ENCODE measurements at places on chromosomes 5 and 9. TPM values are rescaled to one million over a fixed set of nuclear protein-coding genes. Genes with fewer than 3 reads are reported as not detected.

GRCh38 chr9:114139071-114139470, 16.3 kb upstream of the COL27A1 start:
- no peak for DNase-seq

C5orf46 gene
- total RNA-seq: not detected

DNA sequence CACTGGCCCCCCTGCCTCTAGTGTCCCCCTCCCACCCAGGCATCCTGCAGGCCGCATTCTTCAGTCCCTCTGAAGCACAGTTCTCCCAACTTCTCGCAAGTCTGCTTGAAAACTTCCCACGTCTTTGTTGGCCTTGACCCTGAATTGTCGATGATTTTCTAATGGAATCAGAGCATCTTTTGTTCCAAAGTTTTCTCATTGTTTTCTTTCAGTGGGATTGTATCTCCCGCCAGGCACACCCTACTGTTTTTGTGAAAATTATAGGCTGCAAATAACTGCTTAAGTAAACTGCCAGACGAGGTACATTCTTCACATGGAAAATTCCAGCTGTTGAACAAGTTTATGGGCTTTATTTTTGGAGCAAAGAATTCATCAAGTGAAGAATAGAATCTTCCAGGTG, 122.6 kb upstream of the SLC25A48 start:
- no peak for DNase-seq

C9orf153 gene
- total RNA-seq: 0.40 TPM

ANKDD1B gene
- total RNA-seq: 0.17 TPM

GRCh38 chr5:114719268-114719667, 357.4 kb downstream of the KCNN2 start:
- no peak for DNase-seq

- peak; percentile 14 for DNase-seq
These were observed 138.7 kb upstream of the GRHPR start for GRCh38 chr9:37283730-37284325.

DNA sequence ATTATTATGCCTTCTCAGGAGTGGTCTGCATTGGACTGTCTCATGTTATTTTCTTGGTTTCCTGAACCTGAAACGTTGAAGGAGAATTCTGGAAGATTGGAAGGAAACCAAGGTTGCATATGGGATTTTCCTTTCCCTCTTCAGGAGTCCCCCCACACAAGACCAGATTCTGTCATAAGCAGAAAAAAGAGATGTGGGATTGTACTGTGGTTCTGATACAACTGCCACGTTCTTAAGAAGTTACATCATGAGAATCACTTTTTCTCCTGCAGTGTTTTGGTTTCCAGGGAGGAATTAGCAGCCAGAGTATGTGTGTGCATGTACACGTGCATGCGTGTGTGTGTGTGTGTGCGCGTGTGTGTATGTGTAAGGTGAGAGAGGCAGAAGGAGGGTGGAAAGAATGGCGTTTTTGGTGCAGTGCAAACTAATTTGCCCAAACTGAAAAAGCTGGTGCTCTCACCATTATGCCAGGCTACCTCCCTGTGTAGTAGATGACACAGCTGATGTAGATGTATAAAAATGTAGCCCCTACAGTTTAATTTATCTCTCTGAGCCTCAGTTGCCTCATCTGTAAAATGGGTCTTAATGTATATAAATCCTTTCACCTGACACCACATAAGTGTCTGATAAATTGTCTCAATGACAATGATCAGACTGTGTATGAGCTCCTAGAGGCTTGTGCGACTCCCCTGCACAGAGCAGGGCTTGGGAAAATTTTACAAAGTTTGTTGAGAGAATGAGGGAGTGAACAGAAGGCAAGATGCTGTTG, 38.6 kb downstream of the RALGPS1 start:
- DNase-seq: no peak

LRRC26 gene
- not detected for total RNA-seq

DNA sequence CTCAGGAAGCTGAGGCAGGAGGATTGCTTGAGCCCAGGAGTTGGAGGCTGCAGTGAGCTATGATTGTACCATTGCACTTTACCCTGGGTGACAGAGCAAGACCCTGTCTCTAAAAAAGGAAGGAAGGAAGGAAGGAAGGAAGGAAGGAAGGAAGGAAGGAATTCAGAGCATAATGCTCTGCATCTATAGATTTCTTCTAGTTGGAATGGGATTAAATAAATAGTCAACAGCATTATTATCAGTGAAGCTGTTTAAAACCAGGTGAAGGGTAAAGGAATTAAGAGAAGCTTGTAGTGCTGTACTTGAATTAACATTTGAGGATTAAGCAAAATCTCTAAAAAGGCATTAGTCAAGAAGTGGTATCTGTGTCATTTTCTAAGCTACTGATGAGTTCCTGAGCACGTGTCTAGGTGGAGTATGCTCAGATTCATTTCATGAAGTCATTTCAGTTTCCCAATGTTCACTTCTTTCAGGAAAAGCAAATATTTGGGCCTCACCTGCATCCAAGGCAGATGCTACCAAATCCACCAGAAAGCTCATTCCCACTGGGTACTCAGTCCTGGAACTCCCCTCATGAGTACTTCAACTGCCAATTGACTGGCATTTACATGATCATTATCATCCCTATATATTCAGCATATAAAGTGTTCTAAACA, 8.4 kb downstream of the PDE6A start:
- DNase-seq: no peak

DNA sequence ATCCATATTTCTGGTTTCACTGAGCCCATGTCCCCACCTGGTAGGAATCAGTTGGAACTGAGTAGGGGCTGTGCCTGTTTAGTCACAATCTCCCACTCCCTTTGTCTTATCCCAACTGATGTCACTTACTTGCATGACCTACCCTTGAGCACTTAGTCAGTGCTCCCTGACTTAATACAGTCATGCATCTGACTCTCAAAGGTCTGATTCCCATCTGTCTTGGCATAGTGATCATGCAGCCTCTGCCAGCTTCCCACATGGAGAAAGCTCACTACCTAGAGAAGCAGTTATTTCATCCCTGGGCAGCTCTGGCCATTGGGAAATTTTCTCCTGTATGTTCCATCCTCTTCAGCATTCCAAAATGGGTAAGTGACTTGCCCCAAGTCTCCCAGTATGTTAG, 24.8 kb downstream of the ABLIM3 start:
- DNase-seq: no peak

GRCh38 chr5:51381761-51382474, 1.3 kb upstream of the ISL1 start:
- DNase-seq: no peak

PCDHA6 gene
- total RNA-seq: not detected

DNA sequence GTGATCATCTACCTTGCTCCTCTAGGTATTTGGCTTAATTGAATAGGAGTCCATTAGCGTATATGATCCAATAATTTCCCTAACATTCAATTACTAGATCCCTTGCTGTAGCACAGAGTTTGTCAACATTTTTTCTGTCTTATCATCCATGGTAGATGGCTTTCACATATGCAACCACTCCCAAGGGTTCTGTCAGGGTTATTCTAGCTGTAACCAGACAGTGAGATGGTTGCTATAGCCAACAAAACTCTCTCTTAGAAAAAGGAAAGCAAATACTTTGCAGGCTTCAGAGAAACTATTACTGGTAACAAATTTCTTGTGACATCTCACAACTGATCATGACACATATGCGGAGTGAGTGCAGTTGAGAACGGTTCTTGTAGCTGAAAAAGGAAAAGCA, 96.2 kb upstream of the EFNA5 start:
- DNase-seq: no peak

ATOSB gene
- 10.6 TPM for total RNA-seq

DNA sequence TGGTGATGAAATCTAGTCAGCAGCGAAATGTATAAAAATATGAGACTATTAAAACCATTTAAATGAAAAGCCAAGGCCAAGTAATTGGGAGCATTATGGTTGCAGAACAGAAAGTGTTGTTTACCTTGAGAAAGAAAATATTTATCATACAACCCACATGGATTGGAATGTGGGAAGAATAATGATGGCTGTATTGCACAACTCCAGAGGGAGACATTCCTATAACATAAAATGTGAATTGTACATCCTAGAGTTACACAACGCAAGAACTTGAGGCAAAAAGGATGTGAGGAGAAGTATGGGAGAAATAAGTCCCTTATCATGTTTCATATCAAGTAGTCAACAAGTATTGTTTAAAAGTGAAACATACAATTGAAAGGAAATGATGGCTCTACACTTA, 1014.0 kb upstream of the SEMA6A start:
- DNase-seq: no peak

BASP1 gene
- 162 TPM for total RNA-seq

DNA sequence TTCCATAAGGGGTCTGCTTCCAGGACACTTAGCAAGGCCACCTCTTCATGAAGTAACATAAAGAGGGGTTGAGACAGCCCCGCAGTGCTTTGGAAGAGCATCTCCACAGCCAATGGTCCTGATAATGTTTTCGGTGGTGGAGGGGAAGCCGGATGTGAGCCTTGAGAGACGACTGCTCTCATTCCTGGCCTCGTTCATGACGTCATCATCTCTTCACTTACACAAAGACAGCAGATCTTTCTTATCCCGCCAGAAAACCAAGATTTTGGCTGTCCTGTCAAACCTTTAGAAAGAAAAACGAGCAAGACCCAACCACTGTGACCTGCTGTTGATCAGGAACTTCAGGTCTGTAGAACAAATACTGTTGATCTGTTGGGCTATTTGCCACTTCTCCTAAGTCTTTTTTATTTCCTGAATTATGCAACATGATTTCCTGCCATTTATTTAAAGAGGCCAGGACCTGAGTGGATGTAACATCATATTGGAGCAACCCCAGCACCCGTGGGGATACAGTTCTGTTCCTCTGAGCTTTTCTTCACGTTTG, 89.0 kb upstream of the IRX2 start:
- DNase-seq: no peak

DNA sequence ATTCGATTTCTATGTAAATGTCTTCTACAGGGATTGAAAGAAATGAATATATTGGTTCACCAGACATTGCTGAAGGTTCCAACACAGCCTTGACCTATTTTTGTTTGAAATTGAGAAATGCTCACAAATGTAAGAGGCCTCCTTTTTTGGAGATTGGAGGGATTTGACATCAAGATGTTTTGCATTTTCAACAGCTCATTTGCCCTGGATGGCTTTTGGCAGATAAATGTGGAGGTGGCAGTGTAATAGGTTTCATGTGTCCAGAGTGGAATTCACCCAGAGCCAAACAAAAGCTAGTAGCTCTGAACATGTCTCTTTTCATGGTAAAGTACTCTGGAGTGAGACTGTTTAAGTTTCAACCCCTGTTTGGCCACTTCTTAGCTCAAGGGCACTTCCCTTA, 77.3 kb downstream of the PALM2AKAP2 start:
- DNase-seq: no peak

DNA sequence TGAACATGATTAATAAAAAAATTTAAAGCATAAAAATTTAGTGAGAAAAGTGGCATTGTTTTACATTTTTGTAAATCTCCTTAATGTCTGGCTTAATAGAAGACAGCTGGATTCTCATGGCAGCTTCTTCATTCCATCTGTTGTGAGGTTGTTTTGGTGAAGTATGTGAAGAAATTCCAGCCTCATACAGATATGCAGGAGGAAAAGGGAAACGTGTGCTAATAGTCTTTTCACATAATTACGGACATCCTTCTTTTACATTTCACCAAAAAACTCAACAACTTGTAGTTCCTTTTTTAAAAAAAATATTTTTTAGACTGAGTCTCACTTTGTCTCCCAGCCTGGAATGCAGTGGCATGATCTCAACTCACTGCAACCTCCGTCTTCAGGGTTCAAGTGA, 46.9 kb downstream of the HACD4 start:
- no peak for DNase-seq

DNA sequence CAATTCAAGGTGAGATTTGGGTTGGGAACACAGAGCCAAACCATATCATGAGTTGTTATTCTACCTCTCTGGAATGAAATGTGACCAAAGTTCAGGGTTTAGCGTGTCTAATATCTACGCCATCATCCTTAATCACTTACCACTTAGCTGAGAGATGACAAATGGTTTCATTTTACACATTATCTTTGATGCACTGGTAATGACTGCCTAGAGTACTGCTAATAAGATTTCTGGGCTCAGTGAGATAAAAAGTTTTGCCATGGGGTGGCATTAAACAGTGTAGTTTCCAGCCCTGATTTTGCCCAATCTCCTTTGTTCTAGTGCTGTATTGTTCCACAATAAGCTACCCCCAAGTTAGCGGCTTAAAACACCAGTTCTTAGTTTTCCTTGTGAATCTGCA, 367.2 kb downstream of the MLLT3 start:
- no peak for DNase-seq

DNA sequence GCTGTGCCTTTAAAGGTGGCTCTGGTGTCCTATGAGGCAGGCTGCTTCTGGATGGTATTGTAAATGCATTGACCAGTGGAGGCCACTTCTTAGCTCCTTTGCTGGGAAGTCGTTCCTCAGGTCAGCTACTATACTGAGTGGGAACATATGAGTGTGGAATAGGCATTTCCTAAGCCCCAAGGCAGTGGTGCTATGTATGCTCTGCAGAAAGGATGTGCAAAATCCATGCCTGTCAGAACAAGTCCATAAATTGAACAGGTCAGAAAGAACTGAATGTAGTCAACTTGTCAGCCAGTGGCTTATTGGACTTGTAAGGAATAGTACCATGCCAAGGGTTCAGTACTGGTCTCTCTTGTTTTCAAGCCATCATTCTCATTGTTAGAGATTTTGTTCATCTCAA, 216.4 kb downstream of the CDH10 start:
- DNase-seq: no peak

TYRP1 gene
- total RNA-seq: not detected

- DNase-seq: no peak
These were observed 81.7 kb upstream of the LRRC70 start for GRCh38 chr5:62496876-62497275.

GPR21 gene
- total RNA-seq: 0.49 TPM

DNA sequence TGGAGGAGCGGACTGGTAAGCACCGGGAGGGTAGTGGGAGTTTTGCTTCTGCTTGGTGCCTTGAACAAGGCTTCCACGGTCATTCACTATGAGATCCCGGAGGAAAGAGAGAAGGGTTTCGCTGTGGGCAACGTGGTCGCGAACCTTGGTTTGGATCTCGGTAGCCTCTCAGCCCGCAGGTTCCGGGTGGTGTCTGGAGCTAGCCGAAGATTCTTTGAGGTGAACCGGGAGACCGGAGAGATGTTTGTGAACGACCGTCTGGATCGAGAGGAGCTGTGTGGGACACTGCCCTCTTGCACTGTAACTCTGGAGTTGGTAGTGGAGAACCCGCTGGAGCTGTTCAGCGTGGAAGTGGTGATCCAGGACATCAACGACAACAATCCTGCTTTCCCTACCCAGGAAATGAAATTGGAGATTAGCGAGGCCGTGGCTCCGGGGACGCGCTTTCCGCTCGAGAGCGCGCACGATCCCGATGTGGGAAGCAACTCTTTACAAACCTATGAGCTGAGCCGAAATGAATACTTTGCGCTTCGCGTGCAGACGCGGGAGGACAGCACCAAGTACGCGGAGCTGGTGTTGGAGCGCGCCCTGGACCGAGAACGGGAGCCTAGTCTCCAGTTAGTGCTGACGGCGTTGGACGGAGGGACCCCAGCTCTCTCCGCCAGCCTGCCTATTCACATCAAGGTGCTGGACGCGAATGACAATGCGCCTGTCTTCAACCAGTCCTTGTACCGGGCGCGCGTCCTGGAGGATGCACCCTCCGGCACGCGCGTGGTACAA, 556 bp downstream of the PCDHGC3 start:
- peak; percentile 44 for DNase-seq

C7 gene
- total RNA-seq: not detected

GRCh38 chr5:39218482-39219402, 621 bp downstream of the FYB1 start:
- DNase-seq: no peak

UNC13B gene
- 7.2 TPM for total RNA-seq

- DNase-seq: no peak
These were observed 47.2 kb downstream of the MARCHF3 start for GRCh38 chr5:126982926-126983873.
